ENCODE measurements at places on chromosomes 13 and 19.

- no peak for DNase-seq
Measured at GRCh38 chr13:76225815-76226489, 589.8 kb downstream of the LMO7 start.

GRCh38 chr13:94556621-94557020, 39.3 kb downstream of the TGDS start:
- no peak for DNase-seq

GRCh38 chr13:78596736-78597601, 6.4 kb downstream of the POU4F1 start:
- no peak for DNase-seq

GRCh38 chr13:59754411-59754810, 409.3 kb downstream of the DIAPH3 start:
- DNase-seq = no peak

DNA sequence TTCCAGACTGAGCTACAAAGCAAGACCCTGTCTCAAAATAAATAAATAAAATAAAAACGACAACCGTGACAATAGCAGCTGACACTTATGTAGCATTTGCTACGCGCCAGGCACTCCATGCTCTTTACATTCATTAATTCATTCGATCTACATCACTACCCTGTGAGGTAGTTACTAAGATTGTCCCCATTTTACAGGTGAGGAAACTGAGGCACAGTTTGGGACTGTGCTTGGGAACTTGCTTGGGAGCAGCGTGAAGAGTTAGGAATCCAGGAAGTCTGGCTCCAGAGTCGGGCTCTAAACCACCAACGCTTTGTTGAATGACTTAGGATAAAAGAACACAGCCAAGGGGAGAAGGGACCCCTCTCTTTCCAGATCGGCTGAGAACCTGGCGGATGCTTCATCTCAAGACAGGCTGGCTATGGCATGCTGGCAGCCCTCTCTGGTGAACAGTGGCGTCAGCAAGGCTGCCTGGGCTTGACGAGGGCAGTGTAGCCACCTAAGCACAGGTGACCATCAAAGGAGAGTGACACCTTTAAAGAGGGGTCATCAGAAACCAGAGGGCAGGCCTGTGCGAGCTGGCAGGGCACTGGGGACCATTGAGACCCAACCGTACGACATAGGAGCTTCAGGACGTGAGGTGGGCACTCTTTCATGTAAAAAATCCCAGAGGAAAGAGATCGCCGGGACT, 591 bp downstream of the DOHH start:
- DNase-seq = no peak

DNA sequence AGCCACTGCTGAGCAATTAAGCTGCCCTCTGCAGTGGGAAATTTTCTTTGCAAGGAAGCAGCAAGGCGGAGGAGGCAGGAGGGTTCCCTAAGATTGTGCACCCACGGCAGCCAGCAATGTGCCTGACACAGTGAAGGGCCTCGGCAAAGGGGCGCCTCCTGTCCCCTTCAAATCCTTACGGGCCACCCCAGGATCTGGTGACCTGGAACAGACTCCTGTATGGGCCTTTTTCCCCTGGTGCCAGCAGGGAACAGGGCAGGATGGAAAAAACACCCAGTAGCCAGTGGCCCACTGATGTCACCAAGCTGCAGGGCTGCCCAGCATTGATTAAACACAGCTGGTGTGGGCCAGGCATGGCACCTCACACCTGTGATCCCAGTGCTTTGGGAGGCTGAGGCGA, 86.7 kb downstream of the GNG7 start:
- no peak for DNase-seq

- DNase-seq = no peak
Measured at GRCh38 chr13:26017932-26018665, 33.7 kb downstream of the SHISA2 start.

GRCh38 chr13:37640499-37640898, 41.9 kb upstream of the POSTN start:
- DNase-seq = no peak

DNA sequence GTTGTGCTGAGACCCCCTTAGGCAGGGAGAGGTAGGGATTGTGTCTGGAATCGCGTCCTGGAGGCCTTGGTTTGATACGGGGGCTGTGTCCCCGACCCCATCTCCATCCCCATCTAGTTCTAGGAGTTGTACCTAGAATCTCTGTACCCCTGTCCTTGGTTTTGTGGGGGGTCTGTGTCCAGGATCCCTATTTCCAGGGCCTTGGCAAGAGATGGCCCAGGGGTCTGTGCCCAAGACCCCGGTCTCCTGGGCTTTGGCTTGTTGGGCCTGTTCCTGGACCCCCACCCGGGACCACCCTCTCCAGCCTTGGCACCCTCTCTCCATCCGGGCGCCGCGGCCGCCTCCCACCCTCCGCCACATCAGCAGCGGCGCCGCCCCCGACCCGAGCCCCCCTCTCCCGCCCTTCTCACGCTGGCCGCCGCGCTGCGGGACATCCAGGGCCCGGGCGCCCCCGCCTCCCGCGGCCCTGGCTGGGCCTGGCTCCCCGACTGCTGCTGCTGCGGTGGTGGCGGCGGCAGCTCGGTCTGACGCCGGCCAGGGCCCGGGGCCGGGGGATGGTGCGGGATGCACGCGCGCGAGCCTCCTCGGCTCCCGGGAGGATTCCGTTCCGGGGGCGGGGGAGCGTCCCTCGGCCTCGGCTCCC, at the start of gene NUMBL:
NUMBL (minus strand) TSS at position 602 of the 643 bp plus-strand sequence; CDS start at position 434, 168 bp downstream.
- no peak for DNase-seq

All from coronary artery (tissue), 2 donors.